ENCODE measurements at places on chromosomes 2 and 18.
A peak's percentile ranks its signal among the peaks of the same experiment; 100 is the strongest.

GRCh38 chr18:54739476-54739875 lies 88.8 kb upstream of the RAB27B start:
- DNase-seq = no peak

- no peak for DNase-seq
Measured at GRCh38 chr2:227443889-227444568, 27.9 kb upstream of the AGFG1 start.

DNA sequence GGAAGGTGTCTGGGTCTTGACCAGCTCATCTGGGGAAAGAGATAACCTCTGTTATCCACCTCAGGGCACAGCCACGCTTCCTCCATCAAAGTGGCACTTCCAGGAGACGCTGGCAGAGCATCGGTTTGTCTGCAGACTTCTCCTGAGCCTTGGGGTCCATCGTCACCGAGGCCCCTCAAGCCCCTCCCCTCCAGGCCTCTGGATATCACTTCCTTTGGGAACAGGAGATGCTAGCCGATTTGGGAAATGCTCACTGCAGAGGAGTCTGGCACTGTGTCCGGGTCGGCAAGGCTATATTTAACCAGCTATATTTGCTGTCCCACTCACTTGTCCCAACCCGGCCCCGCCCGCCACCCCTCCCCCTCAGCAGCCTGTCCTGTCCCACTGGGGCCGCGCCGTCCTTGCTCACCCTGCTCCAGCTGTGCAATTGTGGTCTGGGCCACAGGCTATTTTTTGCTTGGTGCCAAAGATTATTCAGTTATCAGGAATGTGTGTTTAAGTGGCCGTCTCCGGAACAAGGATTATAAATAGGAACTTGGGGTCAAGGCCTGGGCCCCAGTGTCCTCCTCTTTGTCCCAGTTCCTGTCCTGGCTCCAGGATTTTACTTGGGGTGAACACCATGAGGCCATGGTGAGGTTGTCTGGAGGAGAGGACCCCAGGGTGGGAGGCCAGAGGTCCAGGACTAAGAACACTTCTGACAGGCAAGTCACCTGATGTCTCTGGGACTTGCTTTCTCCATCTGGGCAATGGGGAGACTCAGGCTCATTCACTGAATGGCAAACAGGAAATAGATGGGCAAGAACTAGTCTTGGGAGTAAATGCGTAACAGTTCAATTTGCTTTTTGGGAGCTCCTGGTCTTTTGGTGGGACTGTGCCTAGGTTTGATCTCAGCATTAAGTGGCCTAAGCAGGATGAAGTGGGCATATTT lies 263.6 kb downstream of the DYSF start:
- DNase-seq = no peak

DNA sequence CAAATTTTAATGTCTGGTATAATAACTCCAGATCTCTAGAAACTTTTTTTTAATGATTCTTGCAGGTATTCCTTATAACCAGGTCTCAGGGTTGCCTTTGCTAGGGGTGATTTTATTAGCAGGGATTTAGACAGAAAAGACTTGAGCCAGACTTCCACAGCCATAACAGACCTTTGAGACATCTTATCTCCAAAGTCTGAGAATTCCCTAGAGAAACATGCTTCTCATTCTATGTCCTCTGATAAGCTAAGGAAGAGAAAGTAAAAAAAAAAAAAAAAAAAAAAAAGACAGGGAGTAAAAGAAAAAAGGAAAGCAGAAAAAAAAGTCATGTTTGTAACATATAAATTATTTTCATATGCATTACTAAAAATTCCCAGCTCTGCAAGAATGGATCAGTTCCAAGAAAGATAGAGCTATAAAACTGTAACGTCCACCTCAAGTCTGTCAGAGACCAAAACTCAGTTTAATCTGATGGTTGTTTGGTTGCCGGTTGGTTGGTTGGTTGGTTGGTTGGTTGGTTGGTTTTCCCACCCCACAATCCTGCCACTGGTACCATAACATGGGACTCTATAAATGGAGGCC lies 153.8 kb downstream of the COL6A3 start:
- DNase-seq = no peak

GRCh38 chr18:48779462-48779861 lies 171.3 kb downstream of the SMAD7 start:
- DNase-seq = no peak

- DNase-seq = no peak
Measured at GRCh38 chr2:41990688-41991087, 57.1 kb upstream of the PKDCC start.

- DNase-seq = no peak
Measured at GRCh38 chr18:5738526-5738925, 156.8 kb downstream of the TMEM200C start.

DNA sequence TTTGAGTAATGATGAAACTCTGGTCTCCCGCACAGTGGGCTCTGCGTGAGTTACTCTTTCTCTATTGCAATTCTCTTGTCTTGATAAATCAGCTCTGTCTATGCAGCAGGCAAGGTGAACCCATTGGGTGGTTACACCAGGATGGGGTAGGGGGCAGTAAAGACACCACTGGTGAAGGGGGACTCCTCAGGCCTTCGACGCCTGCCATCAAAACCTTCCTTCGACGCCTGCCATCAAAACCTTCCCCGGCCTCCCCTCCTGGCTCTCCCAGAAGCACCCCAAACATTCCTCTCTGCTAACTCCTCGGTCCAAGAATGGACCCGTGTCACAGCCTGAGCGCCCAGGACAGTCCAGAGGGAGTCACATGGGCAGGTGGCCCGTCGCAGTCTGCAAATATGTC lies 4.8 kb upstream of the STARD7 start:
- DNase-seq = no peak

GRCh38 chr2:135954020-135954601 lies 31.3 kb downstream of the DARS1 start:
- DNase-seq = no peak

DNA sequence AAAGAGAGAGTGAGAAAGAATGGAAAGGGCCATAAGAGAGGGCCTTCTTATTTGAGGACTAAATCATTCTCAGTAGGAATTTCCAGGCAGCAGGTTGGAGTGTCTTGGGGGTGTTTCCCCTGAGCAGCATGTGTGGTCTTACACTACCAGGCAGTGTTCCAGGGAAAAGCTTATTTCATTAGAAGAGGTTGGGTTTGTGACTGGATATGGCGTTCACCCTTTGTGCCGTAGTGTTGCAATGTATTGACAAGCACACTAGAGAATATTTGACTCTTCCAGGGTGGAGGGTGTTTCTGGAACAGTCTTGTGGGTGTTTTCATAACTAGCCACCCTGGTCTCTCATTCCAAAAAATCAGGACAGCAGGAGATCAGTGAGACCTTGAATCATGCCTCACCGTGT lies 105.5 kb downstream of the NRP2 start:
- no peak for DNase-seq

- peak; percentile 73 for DNase-seq
Measured at GRCh38 chr2:18149660-18150246, 271.3 kb downstream of the KCNS3 start.

GRCh38 chr2:168184681-168185513 lies 62.5 kb downstream of the STK39 start:
- DNase-seq = no peak
